Smooth muscle cell of the umbilical artery (primary cell): ENCODE measurements at places on chromosomes 2 and 18. TPM values are rescaled to one million over a fixed set of nuclear protein-coding genes. Genes with fewer than 3 reads are reported as not detected.

MSH6 gene
- total RNA-seq: 35.0 and 67.6 TPM in 2 replicates

FBXO48 gene
- total RNA-seq: 0.30 and 0.37 TPM in 2 replicates

SPHKAP gene
- total RNA-seq: not detected in 2 replicates

FOXI3 gene
- not detected in 2 replicates for total RNA-seq

R3HDM1 gene
- 7.1 and 18.0 TPM in 2 replicates for total RNA-seq

NDUFV2 gene
- total RNA-seq: 82.0 and 93.7 TPM in 2 replicates

NYAP2 gene
- not detected in 2 replicates for total RNA-seq

GAL3ST2 gene
- under 0.01 and 0.74 TPM in 2 replicates for total RNA-seq

BCL11A gene
- 5.9 and 10.0 TPM in 2 replicates for total RNA-seq

CNRIP1 gene
- total RNA-seq: 16.3 and 21.1 TPM in 2 replicates

HTR2B gene
- 0.51 and 2.1 TPM in 2 replicates for total RNA-seq

SCG2 gene
- total RNA-seq: 1.2 and 12.5 TPM in 2 replicates

DCC gene
- not detected in 2 replicates for total RNA-seq

NFATC1 gene
- total RNA-seq: 3.6 and 4.2 TPM in 2 replicates

CAPN13 gene
- not detected in 2 replicates for total RNA-seq

TMEM131 gene
- total RNA-seq: 67.4 and 82.5 TPM in 2 replicates

FER1L5 gene
- 0.32 and 0.59 TPM in 2 replicates for total RNA-seq

ZBTB7C gene
- total RNA-seq: not detected in 2 replicates

RAX gene
- not detected in 2 replicates for total RNA-seq

ANKRD30BL gene
- total RNA-seq: not detected in 2 replicates

MAPK4 gene
- not detected in 2 replicates for total RNA-seq

SKOR2 gene
- total RNA-seq: not detected in 2 replicates
